ENCODE measurements at places on chromosomes 1 and 21.

- no peak for DNase-seq
Observed at GRCh38 chr1:227245613-227246320, 72.5 kb downstream of the CDC42BPA start.

- no peak for DNase-seq
Observed at GRCh38 chr1:203274603-203275381, 30.5 kb upstream of the BTG2 start.

DNA sequence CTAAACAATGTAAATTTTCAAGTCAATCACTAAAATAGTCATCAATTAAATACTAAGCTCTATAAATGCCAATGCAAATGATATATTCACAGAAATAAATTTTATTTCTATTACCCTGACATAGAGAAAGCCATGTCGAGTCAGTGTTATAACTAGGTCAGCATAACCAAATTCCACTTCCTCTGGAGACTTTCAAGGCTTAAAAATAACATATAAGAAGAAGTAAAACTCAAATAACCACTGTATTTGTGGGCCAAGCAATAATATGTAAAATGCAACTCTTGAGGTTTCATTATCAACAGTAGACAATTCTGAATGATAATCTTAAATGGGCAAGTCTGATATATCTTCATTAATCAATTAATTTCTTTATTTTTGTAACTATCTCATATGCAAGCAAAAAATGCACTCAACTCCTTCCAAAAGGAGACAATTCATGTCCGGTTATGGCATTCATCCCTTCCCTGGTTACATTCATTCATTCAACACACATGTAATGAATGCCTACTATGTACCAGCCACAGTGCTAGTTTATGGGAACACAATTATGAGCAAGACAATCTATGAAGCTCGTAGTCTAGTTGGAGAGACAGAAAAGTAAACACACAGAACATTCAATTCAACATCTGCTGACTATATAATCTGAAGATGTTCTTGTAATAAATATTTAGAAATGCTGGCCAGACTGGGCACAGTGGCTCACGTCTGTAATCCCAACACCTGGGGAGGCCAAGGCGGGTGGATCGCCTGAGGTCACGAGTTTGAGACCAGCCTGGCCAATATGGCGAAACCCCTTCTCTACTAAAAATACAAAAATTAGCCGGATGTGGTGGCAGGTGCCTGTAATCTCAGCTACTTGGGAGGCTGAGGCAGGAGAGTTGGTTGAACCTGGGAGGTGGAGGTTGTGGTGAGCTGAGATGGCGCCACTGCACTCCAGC is 37.1 kb upstream of the CAP1 start:
- DNase-seq = no peak

DNA sequence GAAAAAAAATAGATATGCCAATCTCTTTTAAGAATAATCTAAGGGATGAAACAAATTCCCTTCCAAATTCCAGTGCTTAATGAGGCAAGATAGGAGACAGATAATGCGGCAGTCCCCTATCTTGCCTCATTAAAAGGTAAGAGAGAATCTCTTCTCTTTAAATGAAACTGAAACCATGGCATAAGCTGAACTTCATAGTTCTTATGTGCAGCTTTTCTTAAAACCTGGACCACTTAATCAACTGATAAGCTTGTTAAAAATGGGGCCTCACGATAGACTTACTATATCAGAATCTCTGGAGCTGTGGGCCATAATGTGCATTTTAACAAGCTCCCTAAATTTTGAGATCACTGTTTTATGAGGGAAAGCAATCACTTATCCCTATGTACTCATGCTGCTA is 79.2 kb downstream of the NIBAN1 start:
- DNase-seq = no peak

GRCh38 chr1:2290595-2291510 is 62.7 kb downstream of the SKI start:
- no peak for DNase-seq

DNA sequence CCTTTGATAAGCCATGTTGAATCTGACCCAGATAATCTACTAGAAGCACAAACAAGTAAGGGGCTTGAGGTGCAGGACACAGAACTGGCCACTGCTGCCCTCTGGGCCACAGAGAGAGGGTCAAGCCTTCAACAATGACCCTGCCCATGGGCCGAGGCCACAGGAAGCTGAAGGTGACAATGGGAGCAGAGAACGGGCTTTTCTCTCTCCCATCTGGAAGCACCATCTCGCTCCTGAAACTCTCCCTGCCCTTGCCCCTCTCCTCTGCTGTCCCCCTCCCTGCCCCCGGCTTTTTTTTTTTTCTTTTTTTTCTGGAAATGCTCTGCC is 133.1 kb upstream of the DUSP10 start:
- DNase-seq = no peak

GRCh38 chr1:58304346-58304975 is 242.1 kb downstream of the OMA1 start:
- no peak for DNase-seq

DNA sequence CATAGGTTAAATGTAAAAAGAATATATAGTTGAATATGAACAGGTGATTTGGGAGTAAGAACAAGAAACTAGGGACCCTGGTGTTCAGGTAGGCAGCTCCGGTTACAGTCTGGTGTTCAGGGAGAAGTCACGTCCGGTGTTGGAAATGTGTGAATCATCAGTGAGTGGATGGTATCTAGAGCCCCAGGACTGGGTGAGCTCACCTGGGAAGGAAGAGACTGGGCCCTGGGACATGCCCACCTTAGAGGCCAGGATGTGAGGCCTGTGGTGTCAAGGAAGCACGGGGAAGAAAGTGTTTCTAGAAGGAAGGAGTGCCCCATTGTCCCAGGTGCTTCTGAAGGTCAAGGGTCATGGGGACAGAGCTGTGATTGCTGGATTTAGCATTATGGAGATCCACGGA is 1.5 kb upstream of the GJB3 start:
- DNase-seq = no peak

DNA sequence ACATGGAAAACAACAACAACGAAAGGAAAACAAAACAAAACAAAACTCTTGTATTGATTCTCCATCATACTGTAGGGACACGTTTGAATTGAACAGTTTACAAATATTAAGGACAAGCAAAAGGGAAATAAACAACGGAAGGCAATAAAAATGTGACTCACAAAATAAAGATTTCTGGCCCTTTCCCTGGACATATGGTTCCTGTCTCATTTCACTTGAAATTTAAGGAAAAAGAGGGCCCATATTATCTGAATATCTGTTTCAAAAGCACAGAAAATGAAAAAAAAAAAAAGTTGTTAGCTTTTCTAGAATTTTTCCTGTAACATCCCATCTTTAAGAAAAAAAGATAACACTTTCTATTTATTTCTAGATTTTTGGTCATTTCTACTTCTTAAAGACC is 3.6 kb upstream of the PKN2 start:
- DNase-seq = no peak
